ENCODE measurements at places on chromosomes 6 and 20.

DNA sequence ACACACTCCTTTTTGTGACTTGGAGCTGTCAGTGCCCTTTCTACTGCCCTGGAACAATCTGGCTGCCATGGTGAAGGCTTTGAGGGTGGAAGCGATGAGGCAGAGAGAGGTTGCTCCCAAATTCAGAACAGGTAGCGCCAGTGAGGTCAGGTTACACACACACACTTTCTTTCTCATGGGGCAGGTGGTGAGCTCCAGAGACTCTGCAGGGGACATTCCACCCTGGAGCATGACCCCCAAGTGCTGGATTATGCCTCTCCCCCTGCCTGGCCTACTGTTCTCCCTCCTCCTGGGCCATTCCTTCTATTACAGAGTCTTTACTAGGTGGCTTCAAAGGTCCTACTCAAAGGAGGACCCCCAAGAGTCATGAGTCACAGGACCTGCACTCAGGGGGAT, 98.0 kb downstream of the EYA2 start:
- DNase-seq: no peak

GRCh38 chr6:170137176-170137891, 153.5 kb downstream of the DLL1 start:
- DNase-seq: no peak

- no peak for DNase-seq
Measured at GRCh38 chr6:33428966-33429749, 9.3 kb downstream of the SYNGAP1 start.

- no peak for DNase-seq
Measured at GRCh38 chr6:33815854-33816253, 12.1 kb upstream of the MLN start.

GRCh38 chr6:45728674-45729073, 287.0 kb downstream of the CLIC5 start:
- DNase-seq: no peak

DNA sequence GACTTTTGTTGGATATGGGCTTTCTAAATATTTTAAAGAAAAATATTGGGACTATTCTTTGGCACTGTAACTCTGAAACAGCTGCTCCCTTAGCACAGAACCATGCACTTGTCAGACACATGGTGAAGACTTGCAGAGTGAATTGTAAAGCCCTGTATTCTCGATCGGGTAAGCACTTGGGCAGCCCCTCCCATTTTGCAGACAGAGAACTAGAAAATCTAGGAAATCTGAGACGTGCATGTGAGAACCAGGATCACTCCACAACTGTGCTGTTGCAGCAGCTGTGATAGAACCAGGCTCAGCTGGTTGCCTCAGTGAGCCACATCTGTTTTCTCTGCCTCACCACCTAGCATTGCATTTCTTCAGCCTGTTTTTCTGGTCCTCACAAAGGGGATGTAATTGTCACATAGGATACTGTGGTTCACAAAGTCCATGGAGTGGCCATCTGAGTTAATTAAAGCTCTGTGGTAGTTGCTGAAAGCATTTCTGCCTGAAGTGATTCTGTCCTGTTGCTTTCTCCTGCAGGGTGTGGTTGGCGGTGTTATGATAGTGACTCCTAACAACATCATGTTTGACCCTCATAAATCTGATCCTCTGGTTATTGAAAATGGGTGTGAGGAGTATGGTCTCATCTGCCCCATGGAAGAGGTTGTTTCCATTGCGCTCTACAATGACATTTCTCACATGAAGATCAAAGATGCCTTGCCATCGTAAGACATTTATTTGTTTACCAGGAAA, 71.8 kb upstream of the HINT3 start:
- DNase-seq: no peak

- DNase-seq: no peak
Measured at GRCh38 chr6:67221226-67221625, 1413.9 kb upstream of the ADGRB3 start.

DNA sequence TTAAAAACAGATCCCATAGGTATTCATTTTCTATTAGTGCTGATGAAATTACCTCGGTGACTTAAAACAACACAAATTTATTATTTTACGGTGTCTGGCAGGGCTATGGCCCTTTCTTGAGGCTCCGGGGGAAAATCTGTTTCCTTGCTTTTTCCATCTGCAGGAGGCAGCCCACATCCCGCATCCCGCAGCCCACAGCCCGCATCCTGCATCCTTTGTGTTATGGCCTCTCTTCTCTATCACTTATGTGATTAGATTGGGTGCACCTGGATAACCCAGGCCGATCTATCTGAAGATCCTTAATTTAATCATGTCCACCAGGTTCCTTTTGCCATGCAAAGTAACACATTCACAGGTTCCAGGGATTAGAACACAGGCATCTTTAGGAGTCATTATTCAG, 407.8 kb downstream of the CDC5L start:
- no peak for DNase-seq

DNA sequence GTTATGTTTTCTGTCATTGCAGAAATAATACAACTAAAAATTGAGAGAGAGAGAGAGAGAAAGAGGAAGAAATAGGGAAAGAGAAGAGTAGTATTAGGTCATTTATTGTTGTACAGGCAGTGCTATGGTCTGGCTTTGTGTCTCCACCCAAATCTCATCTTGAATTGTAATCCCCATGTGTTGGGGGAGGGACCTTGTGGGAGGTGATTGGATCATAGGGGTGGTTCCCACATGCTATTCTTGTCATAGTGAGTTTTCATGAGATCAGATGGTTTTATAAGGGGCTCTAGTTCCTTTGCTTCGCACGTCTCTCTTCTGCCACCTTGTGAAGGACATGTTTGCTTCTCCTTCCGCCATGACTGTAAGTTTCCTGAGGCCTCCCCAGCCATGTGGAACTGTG, 677.4 kb upstream of the CHD6 start:
- no peak for DNase-seq

- DNase-seq: no peak
Measured at GRCh38 chr6:46473881-46474280, 17.4 kb downstream of the RCAN2 start.

DNA sequence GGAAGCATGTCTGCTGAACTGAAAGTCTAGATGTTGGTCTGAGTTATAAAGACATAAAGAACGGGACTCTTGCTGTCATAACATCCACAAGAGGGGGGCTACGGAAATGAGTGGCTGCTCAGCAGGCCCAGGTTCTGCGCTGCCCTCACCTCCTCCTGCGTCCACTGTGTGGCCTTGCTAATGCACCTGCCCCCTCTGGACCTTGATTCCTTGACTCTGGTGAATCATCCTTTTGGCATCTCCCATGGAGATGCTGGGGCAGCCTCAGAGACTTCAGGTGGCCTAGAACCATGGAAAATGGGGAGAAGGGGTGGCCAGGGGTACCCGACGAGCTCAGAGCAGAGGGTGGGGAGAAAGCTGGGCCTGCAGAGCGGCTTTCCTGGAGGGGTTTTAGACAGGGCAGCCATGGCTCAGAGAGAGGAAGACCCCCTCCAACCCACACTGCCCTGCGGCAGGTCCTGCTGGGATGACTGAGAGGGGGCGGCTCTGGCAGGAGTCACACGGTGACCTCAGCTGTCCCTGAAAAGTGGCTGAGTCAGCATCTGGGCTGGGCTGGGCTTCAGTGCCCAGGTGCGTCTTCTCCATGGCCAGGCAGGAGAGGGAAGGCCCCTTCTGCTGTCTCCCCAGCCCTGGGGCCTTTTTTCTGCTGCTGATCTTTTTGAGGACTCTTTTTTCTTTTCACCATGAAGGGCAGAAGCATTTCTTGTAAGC, 46.9 kb downstream of the DLGAP4 start:
- no peak for DNase-seq
